RPMI7951 (cell line): ENCODE measurements at places on chromosomes 3 and 15. TPM values are rescaled to one million over a fixed set of nuclear protein-coding genes. Genes with fewer than 3 reads are reported as not detected.

DNA sequence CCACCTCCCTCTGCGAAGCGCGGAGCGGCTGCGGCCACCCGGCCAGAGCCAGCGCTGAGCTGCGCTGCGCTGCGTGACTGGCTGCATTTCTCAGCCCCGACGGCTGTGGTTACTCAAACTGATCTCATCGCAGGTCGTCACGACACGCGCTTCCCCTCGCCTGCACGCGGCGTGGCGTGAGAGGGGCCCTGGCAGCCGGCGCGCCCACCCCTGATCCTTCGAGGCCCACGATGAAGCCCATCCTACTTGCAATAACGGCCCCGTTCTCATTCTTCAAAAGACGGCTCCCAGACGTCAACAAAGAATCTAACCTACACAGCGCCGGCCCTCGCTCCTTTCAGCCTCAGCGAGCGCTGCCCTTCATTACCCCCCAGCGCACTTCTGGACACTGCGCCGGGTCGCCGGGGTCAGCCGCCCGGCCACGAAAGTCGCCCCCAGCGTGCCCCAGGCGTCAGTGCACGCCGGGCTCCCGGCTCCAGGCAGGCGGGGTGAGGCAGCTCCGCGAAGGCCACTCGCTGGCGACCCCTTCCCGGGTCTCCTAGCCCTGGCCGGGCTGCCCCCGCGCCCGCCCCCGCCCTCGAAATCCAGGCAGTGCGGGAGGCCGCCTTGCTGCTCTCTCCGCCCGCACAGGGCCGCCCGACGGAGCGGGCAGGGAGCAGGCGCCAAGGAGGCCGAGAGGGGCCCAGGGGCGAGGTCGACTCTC, 9.9 kb upstream of the LEKR1 start:
- DNase-seq = peak; percentile 94

DNA sequence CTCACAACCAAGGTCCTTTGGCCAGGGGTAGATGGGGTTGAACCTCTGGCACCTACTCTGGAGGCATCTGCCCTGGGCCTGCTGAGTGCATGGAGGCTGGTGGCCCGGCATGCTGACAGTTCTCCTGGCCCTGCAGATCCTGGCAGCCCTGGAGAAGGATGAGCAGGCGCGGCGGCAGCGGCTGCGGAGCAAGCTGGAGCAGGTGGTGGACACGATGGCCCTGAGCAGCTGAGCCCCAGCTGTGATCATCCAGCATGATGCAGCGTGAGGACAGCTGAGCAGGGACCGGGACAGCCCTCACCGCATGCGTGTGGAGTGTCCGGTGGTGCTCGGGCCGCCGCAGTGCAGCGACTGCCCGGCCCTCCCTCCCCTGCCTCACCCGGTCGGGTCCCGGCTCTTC, 50.9 kb downstream of the PLXNA1 start:
- no peak for DNase-seq

DNA sequence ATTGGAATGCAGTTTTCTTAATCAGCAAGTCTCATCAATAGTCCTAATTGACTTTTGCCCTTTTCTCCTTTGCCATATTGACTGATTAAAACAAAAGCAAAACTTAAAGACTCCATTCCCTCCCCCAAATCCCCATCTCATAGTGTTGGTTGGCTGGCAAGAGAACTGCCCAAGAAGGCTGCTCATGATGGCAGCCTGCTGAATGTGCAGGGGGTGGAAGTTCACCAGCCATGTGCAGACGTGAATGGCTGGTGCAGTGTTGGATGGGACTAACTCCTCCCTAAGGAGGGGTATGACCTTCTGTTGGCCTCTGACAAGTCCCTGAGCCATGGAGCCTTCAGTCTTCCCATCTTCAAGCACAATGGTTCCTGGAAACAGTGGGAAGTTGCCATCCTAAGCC, 7.0 kb downstream of the SMAD3 start:
- DNase-seq = no peak

DNA sequence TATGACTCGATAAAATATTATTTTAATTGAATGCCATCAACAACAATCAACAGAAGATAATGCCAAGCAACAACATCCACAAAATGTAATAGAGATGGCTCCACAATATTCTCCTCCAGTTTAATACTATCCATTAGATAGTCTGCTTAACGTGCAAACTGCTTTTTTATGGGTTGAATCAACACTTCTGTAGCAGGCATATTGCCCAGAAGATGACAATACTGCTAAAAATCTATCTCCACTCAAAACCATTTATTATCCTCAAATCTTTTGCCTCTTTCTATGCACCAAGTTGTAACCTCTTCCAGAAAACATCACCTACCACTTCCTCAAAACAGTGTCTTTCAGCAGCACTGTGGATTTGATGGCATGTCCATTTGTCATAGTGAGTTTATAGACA, 295.7 kb upstream of the LMCD1 start:
- no peak for DNase-seq

DNA sequence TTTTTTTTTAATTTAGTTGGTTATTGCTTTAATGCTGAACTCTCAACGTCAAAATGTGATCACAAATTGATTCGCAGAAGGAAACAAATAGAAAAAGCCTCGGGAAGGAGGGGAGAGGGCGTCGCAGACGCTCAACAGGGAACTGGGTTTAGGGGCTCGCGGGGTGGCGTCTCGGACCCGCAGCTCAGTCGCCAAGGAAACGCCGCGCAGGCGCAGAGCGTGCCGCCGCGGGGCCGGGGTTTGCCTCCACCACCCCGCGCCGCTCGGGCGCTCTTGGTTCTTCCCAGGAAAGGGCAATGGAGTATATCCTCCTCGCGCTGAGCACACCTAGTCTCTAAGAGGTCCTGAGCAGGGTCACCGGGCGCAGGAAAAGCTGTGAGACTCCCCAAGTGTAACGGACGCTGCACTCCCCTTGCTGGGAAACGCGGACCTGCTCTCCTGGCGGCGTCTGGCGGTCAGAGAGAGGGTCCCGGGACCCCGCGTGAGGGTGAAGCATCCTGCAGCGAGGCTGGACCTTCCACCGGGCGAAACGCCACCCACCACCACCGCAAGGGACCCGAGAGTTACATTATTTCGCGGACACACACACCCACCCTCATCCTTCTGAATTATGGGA, 753 bp downstream of the PLCH1 start:
- no peak for DNase-seq

- DNase-seq = no peak
These were observed 1.4 kb downstream of the ISLR2 start for GRCh38 chr15:74131628-74132413.

- DNase-seq = no peak
These were observed 257.3 kb upstream of the IGF1R start for GRCh38 chr15:98390946-98391530.

DNA sequence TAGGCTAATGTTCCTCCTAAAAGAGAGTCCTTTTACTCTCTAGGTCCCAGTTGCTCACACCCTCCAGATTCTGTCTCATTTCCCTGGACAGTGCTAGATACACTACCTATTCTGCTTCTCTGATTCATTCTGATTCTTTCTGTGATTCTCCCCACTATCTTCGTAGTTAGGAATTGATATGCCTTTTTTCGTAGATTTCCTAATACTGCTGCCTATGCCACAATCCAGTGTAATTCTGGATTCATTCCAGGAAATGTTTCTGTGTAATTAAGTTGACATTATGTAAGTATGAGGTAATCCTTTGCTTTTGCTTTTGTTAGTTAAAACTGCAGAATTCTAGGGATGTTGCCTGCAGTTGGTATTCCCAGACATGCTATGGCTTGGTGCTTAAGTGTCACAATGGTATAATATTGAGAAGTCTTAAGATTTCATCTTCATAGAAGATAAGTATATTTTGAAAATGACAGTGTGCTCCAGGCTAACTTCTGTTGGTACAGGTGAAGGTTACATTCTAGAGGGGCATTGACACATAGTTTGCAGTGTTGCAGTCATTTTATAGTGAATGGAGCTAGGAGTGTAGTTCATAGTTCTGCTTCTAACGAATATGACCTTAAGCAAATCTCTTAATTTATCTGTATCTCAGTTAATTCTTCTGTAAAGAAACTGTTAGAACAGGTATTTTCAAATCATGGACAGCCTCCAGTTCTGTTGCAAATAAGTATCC, 54.3 kb downstream of the RIOX2 start:
- no peak for DNase-seq

- peak; percentile 31 for DNase-seq
These were observed 48.1 kb downstream of the SH3BP5 start for GRCh38 chr3:15284121-15284889.

DNA sequence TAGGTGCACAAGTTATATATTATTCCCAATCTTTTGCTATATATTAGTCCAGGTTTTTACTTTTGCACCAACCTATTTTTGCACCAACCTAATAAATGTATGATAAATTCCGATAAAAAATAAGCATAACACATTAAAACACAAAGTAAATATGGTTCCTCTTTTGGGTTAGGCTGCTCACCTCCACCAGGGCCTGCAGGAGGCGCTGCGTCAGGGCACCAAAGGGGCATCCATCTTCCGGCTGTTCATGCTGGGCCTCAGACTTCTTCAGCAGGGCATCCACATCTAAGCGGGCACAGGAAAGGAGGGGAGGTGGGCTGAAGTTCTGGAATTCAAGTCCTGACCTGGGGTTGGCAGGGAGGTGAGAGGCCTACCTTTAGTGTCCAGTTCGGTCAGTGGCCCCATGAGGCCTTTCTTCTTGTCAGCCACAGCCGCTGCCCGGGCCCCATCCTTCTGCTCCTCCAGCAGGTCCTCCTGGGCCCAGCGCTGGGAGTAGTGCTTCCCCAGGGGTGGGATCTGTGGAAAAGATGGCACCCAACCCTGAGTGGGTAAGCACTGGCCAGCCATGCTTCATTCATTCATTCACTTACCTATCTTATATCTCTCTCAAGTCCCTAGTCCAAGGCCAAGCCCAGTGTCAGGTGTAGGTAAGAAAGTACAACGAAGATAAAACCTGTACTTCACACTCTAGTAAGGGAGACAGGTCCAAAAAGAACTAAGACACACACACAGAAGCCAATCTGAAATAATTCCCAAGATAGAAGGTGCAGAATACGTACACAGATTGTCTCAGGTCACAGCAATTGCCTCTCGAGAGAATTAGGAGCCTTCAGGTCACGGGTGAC, 5.2 kb downstream of the TADA3 start:
- DNase-seq = no peak

- DNase-seq = no peak
These were observed 81.6 kb downstream of the STT3B start for GRCh38 chr3:31614162-31614921.

- peak; percentile 49 for DNase-seq
These were observed 2.0 kb downstream of the TMEM158 start for GRCh38 chr3:45223889-45224727.

PTPRG gene
- total RNA-seq = 43.0 and 44.9 TPM in 2 replicates

XCR1 gene
- total RNA-seq = not detected in 2 replicates

NLGN1 gene
- 0.39 and 0.48 TPM in 2 replicates for total RNA-seq

DNAH12 gene
- total RNA-seq = 0.49 and 1.6 TPM in 2 replicates

AP3B2 gene
- 1.4 and 1.7 TPM in 2 replicates for total RNA-seq

FAH gene
- total RNA-seq = 162 and 172 TPM in 2 replicates

RNF13 gene
- 53.9 and 73.4 TPM in 2 replicates for total RNA-seq

IGSF10 gene
- total RNA-seq = 0.36 and 0.59 TPM in 2 replicates

CCR9 gene
- not detected in 2 replicates for total RNA-seq

HESX1 gene
- total RNA-seq = 1.9 and 2.5 TPM in 2 replicates

TNFSF10 gene
- total RNA-seq = 8.3 and 11.7 TPM in 2 replicates

AHSG gene
- total RNA-seq = not detected in 2 replicates
